Muscle of leg (tissue), 16 donors: ENCODE measurements at places on chromosomes 2 and 18.
A peak's percentile ranks its signal among the peaks of the same experiment; 100 is the strongest.

GRCh38 chr2:85164145-85164569, 31.0 kb downstream of the TCF7L1 start:
- peaks cover 5% of the 10 kb centered on the region for H3K36me3 ChIP-seq
- H3K4me3 ChIP-seq: no peak overlapping the region

DNA sequence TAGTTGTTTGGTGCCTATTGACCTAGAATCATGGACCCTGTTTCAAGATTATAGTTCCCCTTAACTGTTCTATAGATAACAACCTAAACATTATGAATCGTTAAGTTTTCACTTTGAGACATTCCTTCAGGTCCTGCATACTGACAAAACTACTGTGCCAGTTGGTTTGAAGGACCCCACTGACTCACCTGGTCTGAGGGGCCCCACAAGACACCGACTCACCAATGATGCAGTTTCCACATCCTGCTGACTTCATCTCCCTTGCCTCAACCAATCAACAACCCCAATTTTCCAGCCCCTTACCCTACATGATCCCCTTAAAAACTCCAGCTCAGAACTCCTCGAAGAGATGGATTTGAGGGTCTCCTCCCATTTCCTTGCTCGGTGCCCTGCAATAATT, 89.6 kb upstream of the CCDC141 start:
- H3K4me1 ChIP-seq: no peaks in the 10 kb centered on the region
- no peaks in the 10 kb centered on the region for H3K27me3 ChIP-seq
- H3K36me3 ChIP-seq: peaks cover 13% of the 10 kb centered on the region
- DNase-seq: no peak
- H3K4me3 ChIP-seq: no peak overlapping the region

DNA sequence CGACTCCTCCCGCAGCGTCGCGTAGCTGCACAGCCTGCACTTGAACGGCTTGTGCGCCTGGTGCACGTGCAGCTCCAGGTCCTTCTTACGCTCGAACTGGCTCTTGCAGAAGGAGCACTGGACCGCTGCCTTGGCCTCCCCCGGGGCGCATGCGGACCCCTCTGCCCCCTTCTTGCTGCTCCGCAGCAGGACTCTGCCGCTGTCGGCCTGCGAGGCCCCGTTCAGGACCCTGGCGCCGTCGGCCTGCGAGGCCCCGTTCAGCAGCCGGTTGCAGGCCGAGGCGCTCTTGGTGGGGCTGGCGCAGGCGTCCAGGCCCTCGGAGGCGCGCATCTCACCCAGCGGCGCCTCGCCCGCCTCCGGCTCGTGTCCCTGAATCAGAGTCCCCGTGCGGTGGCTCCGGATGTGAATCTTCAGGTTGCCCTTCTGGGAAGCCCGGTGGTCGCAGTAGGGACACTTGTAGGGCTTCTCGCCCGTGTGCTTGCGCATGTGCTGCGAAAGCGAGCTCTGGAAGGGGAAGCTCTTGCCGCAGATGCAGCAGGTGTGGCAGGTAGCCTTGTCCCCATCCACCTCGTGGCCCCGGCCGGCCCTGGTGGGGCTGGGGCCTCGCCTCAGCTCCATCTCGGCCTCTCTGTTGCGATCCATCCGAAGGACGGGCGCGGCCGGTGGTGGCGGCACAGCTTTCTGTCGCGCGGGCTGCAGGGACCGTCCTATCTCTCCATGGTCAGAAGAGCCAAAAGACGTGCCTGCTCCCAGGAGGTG, 52.5 kb downstream of the ZNF516 start:
- H3K27ac ChIP-seq: no peak overlapping the region
- DNase-seq: no peak
- no peak overlapping the region for H3K4me3 ChIP-seq
- H3K4me1 ChIP-seq: peaks cover 40% of the 10 kb centered on the region
- H3K27me3 ChIP-seq: no peaks in the 10 kb centered on the region

DNA sequence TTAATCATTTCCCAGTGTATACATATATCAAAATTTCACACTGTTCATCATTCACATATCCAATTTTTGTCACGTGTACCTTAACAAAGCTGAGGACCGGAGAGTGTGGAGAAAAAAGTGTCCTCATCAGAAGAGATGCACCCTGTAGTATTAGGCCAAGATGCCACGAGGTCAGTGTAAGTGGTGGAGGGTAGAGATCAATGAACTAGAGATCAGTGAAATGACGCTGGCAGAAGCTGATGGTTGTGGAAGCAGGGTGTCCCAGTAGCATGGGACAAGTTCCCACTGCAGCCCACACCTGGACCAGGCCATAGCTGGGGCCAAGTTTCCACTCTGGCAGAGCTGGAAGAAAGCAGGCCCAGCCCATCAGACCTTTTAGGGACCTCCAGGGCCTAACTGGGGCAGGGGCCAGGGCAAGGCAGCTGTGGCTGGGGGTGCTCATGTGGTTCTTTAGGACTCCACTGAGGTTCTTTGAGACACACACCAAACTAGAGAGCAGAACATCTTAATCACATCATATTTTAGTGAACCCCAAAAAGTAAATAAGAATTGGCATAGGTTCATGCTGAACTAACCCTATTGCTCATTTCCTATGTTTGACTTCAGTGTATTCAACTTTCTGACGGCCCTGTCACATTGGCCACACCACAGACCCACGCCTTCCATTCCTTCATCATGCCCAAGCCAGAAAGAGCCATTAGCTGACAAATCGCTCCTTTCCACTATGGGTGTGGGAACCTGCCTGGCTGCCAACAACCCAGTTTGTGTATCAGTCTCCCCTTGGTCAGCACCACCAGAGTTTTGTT, 21.6 kb upstream of the GPR55 start:
- H3K4me3 ChIP-seq: no peak overlapping the region
- no peak for DNase-seq
- peaks cover 2% of the 10 kb centered on the region for H3K27me3 ChIP-seq
- peaks cover 4% of the 10 kb centered on the region for H3K4me1 ChIP-seq
- no peaks in the 10 kb centered on the region for H3K36me3 ChIP-seq

- H3K4me3 ChIP-seq: no peak overlapping the region
- H3K36me3 ChIP-seq: no peaks in the 10 kb centered on the region
- no peak overlapping the region for H3K27ac ChIP-seq
- no peak for DNase-seq
- no peaks in the 10 kb centered on the region for H3K4me1 ChIP-seq
These were observed 99.9 kb downstream of the CBLN2 start for GRCh38 chr18:72444111-72444797.

GRCh38 chr2:65710779-65711295, 278.4 kb upstream of the SPRED2 start:
- DNase-seq: no peak
- H3K36me3 ChIP-seq: no peaks in the 10 kb centered on the region
- no peaks in the 10 kb centered on the region for H3K4me1 ChIP-seq
- H3K4me3 ChIP-seq: no peak overlapping the region
- no peak overlapping the region for H3K27ac ChIP-seq

DNA sequence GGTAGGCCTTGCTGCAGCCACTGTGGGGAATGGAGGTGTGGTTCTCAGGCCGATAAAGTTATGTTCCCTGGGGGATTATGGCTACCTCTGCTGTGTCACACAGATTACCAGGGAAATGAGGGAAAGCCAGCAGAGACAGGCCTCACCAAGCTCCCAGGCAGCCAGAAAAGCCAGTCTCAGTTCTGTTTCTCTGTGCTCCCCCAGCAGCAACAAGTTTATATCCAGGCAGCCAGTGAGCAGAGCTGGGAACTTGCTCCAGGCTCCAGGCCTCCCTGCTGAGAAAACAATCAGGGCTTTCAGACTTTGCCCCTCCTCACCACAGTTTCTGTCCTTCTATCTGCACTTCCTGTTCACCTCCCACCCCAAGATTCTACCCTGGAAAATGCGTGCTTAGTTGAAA, 596.6 kb upstream of the GYPC start:
- H3K36me3 ChIP-seq: no peaks in the 10 kb centered on the region
- DNase-seq: no peak
- no peak overlapping the region for H3K4me3 ChIP-seq
- no peaks in the 10 kb centered on the region for H3K4me1 ChIP-seq
- no peaks in the 10 kb centered on the region for H3K27me3 ChIP-seq
- H3K27ac ChIP-seq: no peak overlapping the region

DNA sequence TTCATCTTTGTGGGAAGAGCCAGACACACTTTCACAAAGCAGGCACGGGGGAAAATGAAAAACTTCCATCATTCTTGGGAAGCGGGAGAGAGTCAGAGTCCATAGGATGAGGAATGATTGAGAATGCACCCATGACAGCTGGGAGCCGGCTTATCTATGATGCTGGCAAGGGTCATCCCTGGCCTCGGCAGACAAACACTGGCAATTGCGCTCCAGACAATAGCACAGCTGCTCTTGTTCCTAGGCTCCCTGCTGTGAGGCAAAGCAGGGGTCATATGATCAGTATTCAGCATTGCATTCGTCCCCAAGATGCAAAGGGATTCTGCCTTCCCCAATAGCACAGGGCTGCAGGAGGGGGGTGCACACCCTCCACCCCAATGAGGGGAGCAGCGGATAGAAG, 33.0 kb downstream of the CYRIA start:
- no peak overlapping the region for H3K4me3 ChIP-seq
- no peak overlapping the region for H3K27ac ChIP-seq
- no peak for DNase-seq
- H3K36me3 ChIP-seq: no peaks in the 10 kb centered on the region
- no peaks in the 10 kb centered on the region for H3K27me3 ChIP-seq

- peak overlapping the region; percentile 80 for H3K4me3 ChIP-seq
- peaks cover 14% of the 10 kb centered on the region for H3K4me1 ChIP-seq
- no peaks in the 10 kb centered on the region for H3K27me3 ChIP-seq
- no peak for DNase-seq
- H3K36me3 ChIP-seq: peaks cover 2% of the 10 kb centered on the region
These were observed 558 bp upstream of the CEP192 start for GRCh38 chr18:12990641-12990966.

DNA sequence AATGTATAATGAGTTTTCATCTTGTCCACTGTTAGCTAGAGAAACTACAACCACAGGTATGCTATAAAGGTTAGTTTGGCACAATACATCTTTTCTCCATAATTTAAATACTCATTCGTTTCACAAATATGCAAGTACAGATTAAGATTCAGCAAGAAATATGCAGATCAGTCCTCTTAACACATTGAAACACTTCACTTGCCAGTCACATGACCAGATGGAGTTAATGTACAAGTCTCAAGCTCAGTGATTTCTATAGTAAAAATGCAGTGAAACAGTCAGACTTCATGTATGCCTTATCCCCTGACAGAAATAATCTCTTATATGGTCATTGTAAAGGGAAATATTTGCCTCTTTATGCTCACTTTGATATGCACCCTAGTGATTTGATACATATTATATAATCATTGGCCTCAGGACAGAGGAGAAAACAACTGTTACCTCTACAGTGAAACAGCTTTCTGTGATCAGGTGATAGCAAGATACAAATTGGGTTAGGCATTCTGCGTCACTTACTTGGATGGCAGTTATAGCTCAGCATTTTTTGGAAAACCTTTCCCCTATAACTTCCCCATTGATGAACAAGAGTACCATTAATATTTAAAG, 104.6 kb downstream of the TCF4 start:
- peaks cover 2% of the 10 kb centered on the region for H3K36me3 ChIP-seq
- H3K27ac ChIP-seq: no peak overlapping the region
- H3K4me1 ChIP-seq: peaks cover 9% of the 10 kb centered on the region
- H3K27me3 ChIP-seq: no peaks in the 10 kb centered on the region
- no peak for DNase-seq

- H3K4me1 ChIP-seq: no peaks in the 10 kb centered on the region
- no peaks in the 10 kb centered on the region for H3K36me3 ChIP-seq
- H3K4me3 ChIP-seq: no peak overlapping the region
- no peaks in the 10 kb centered on the region for H3K27me3 ChIP-seq
- DNase-seq: no peak
- no peak overlapping the region for H3K27ac ChIP-seq
These were observed 6.4 kb upstream of the RBM44 start for GRCh38 chr2:237791977-237792727.

DNA sequence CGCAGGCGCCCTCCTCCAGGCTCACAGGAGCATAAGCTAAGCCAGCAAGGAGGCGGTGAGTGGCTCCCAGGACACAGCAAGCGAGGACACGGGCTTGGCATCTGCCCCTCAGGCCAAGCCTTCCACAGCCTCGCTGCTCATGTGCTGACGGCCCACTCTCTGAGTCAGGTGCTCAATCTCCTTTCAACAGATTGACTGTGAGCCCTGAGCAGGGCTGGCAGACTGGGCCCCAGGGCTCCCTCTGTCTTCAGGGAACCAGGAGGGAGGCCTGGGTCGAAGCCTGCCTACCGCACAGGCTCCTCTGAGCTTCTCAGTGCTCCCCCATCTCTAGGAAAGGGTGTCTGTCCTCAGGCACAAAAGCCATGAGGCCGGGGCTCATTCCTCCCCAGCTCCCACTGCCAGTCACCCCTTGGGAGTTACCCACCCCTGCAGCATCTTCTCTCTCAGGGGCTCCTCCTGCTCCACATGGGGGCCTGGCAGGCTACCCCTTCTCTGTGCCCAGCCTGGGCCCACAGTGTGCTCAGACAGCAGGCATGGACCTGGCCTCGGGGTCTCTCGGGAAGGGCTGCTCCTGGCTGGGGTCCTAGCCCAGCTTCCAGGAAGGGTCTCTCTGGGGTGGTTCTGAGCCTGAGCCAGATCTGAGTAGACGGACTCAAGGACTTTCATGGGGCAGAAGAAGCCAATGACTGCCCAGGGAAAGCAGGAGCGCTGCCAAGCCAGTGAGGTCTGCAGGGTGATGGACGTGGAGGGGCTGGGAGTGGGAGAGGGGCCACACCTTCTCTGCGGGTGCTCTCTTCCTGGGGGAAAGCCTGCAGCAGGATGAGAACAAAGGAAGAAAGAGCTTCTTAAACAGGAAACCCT, 138.0 kb upstream of the GPC1 start:
- no peak overlapping the region for H3K27ac ChIP-seq
- DNase-seq: no peak
- no peaks in the 10 kb centered on the region for H3K36me3 ChIP-seq
- H3K4me3 ChIP-seq: no peak overlapping the region
- H3K4me1 ChIP-seq: peaks cover 70% of the 10 kb centered on the region

- no peak overlapping the region for H3K4me3 ChIP-seq
- H3K36me3 ChIP-seq: no peaks in the 10 kb centered on the region
- no peak overlapping the region for H3K27ac ChIP-seq
- no peaks in the 10 kb centered on the region for H3K4me1 ChIP-seq
- DNase-seq: peak; percentile 65
- H3K27me3 ChIP-seq: no peaks in the 10 kb centered on the region
These were observed 128.7 kb downstream of the PLA2R1 start for GRCh38 chr2:159933727-159934049.
